Posterior vena cava (tissue), 2 donors: ENCODE measurements at places on chromosomes 2 and 18. TPM values are rescaled to one million over a fixed set of nuclear protein-coding genes. Genes with fewer than 3 reads are reported as not detected.

Gene CD226
- 2.5 TPM for total RNA-seq

DNA sequence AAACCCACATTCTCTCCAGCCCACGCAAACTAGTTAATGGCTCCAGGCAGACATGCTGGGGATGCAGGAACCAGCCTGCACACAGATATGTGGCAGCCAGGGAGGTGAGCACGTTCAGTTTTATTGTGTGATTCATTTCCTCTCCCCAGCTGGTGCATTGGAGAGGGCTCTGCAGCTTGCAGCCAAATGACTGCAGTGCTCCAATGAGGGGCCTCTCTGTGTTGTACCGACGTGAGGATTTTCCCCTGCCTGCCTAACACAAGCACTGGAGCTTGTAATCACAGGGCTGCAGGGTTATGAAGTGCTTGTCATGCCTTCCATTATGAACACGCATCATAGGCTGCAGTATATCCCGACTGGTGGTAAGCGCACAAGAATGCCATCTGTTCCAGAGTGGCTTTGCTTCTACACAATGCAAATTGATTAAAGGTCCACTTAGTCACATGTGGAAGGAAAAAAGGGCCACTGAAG, 92.3 kb upstream of the THUMPD2 start:
- DNase-seq, result no peak

DNA sequence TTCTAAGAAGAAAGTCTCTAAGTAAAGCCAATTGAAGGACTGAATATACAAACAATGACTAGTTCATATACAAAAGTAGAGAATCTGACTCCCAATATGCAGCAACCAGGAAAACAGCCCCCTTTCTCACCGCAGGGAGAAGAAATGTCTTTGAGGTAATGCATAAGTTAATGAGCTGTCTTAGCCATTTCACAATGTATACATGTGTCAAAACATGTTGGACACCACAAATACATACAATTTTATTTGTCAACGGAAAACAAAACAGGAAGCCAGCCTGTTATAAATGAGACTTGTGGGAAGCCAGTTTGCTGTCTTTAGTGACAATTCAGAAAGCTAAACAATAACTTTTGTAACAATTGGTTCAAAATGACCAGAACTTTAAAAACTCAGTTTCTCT, 389.2 kb downstream of the CBLN2 start:
- DNase-seq, result no peak

DNA sequence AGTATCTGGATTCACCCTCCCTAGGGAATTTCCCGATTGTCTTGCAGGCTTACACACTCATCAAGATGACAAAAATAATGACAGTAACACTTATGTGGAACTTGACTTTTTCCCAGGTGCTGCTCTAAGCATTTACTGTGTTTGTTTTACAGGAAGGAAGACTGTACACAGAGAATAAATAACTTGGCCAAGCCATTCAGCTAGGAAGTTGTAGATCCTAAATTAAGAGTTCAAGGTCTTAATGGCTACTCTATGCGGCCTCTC, 549 bp upstream of the DPP4 start:
- DNase-seq, result no peak

GRCh38 chr2:195162194-195162593, 494.8 kb upstream of the SLC39A10 start:
- no peak for DNase-seq

DNA sequence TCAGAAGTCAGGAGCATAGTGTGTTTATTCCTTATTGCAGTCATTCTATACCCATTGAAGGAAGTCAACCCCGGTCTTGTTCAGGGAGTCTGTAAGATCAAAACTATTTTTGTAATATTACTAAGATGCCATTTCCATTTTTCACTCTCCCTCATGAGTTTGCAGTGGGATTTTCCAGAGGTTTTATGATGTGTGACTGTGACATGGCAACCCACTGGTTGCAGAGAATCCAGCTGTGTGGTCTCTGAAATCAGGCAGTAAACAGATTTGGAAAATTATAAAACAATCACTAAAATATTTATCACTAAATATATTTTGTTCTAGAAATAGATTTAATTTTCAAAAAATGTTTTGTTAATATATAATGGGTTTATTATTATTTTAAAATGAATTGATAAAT, 38.1 kb downstream of the DLGAP1 start:
- no peak for DNase-seq
